Activated naive CD4-positive, alpha-beta T cell (primary cell): ENCODE measurements at places on chromosomes 1 and 21.

DNA sequence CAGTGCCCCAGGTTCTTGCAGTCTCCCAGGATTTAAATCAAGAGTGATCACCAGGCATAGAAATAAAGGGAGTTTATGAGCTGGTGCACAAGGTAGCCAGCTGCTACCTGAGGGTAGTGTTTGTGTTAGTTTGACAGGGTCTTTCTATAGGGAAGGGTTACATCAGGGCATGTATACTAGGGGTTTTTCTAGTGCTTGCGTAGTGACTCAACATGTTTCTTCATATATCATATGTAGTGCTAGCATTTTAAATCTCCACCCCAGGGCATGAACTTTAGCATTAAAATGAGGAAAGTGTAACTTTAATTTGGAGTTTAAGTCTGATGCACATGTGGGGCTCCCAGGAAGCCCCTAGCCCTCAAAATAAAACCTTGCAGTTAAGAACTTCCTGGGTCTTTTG lies 86.5 kb upstream of the TNR start:
- DNase-seq, result no peak

- no peak for DNase-seq
Measured at GRCh38 chr1:115507901-115508300, 133.9 kb upstream of the VANGL1 start.

DNA sequence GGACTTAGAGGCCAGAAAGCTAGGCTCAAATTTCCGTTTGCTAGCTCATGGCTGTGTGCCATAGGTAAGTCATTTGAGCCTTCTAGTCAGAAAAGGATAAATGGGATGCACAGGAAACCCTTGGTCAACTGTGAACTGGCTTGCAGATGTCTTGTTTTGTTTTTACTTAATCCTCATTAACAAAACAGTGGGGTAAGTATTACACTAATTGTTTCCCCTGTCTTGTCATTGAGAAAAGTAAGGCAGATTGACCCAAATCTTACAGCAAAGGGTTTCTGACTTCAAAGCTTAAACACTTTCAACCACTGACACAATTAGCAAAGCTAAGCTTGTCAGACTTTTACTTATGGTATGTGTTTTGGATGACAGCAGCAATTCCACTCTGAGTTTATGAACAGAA lies 291.3 kb downstream of the NTNG1 start:
- DNase-seq, result no peak

- DNase-seq, result no peak
Measured at GRCh38 chr1:8397511-8397910, 79.6 kb downstream of the SLC45A1 start.

DNA sequence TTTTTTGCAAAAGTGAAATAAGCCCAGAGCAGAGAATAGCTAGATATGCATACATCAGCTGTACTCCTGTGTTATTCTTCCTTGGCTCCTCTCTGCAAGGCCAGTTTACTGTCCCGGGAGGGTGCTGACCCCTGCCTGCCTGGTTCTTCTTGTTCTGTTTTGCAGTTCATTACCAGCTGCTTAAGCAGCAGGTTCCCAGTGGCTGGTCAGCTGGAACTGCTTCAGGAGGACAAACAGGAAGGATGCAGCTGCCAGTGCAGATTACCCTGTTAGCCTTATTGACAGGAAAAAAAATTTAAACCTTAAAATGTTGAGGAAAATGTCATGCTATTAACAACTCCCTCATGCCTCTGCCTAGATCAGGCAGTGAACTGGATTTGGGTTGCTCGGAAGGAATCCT lies 16.0 kb upstream of the LRIG2 start:
- DNase-seq, result no peak

- no peak for DNase-seq
Measured at GRCh38 chr1:147169840-147170674, 2.2 kb downstream of the PRKAB2 start.

DNA sequence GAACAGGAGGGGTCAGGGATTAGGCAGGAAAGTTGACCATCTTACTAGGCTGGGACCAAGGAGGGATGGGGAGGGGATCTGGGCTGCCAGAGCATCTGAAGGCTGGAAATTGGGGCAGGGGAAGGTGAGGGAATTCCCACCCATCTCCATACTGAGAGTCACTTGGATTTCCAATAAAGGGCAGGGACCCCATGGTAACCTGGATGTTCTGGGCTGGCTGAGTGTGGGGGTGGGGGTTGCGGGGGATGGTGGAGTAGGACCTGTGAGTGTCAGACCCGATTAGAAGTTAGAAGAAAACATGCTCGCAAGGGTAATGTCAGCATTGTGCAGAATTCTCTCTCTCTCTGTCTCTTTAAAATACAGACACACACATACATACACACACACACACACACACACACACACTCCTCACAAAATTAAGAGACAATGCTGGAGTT lies 40.0 kb upstream of the EPS15 start:
- DNase-seq, result no peak

DNA sequence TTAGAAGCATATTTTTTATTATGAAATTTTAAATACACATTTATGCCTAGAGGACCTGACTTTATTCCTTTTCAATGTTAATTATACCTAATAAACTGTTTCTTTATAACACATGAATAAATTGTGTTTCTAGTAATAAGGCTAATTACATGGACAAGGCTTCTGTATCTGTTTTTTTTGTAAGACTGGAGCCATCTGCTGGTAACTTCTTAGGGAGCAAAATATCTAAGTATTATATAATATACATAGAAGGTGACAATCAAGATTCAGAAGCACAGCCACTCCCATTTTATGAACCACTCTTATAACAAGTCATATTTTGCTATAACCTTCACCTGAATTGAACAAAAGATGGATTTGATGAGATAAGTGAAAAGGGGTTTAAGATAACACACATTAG lies 84.2 kb downstream of the LBR start:
- no peak for DNase-seq

GRCh38 chr21:20789729-20790500 lies 208.3 kb upstream of the NCAM2 start:
- no peak for DNase-seq

DNA sequence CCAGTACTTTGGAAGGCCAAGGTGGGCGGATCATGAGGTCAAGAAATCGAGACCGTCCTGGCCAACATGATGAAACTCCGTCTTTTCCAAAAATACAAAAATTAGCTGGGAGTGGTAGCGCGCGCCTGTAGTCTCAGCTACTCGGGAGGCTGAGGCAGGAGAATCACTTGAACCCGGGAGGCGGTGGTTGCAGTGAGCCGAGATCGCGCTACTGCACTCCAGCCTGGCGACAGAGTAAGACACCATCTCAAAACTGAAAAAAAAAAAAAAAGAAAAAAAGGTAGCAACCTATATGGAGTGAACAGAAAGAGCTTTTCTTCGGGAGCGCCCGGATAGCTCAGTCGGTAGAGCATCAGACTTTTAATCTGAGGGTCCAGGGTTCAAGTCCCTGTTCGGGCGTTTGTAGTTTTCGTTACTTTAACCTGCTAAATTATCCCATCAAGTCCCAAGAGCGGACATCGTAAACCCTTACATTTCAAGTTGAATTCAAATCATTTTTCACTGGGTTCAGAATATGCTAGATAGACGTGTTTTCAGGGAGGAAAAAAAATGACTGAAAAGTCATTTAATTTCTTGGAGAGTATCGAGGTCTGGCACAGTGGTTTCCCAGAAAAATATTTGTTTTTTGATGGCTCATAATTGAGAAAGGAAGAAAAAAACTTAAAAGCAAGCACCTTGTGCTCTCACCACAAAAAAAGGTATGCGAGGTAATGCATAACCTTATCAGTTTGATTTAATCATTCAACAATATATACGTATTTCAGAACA lies 9.8 kb upstream of the MDM4 start:
- peak; percentile 19 for DNase-seq

- DNase-seq, result no peak
Measured at GRCh38 chr1:26281971-26282370, 2.1 kb downstream of the SH3BGRL3 start.

GRCh38 chr1:118615066-118615465 lies 373.1 kb downstream of the TBX15 start:
- no peak for DNase-seq

GRCh38 chr21:41643246-41643966 lies 123.4 kb downstream of the RIPK4 start:
- no peak for DNase-seq

- DNase-seq, result no peak
Measured at GRCh38 chr1:223545343-223545742, 120.2 kb downstream of the CAPN8 start.

DNA sequence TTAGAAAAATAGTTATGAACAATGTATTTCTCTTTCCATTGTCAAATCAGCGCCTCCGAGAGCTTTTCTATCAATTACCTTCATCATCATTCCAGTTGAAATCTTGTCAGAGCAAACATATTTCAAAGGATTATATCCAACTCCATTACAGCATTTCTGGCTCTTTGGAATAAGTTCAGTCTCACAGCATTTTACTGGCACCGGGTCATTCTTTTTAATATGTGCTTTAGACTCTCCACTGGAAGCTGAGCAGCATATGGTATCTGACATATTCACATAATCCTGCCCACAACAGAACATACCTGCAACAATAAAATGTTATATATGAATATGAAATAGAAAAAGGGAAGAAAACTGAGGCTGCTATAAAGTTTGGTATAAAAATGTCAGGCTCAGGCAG lies 222.9 kb downstream of the KCTD3 start:
- no peak for DNase-seq

DNA sequence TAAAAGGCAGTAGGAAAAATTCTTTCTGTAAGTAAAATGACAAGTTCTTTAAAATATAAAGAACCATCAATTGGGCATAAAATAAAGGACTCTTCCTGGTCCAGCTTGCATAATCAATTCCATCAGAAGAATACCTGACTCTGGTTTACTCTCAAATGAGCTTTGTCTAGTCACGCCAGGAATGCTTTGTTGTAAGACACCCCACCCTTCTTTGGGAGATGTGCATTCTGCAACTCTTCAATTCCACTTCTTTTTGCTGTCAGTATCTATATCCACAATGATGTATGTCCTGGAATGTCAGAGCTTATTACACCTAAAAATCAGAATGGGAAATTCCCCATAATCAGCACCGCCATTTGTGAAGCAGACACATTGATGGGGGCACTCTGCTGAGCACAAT lies 76.1 kb downstream of the PTPN14 start:
- DNase-seq, result no peak

DNA sequence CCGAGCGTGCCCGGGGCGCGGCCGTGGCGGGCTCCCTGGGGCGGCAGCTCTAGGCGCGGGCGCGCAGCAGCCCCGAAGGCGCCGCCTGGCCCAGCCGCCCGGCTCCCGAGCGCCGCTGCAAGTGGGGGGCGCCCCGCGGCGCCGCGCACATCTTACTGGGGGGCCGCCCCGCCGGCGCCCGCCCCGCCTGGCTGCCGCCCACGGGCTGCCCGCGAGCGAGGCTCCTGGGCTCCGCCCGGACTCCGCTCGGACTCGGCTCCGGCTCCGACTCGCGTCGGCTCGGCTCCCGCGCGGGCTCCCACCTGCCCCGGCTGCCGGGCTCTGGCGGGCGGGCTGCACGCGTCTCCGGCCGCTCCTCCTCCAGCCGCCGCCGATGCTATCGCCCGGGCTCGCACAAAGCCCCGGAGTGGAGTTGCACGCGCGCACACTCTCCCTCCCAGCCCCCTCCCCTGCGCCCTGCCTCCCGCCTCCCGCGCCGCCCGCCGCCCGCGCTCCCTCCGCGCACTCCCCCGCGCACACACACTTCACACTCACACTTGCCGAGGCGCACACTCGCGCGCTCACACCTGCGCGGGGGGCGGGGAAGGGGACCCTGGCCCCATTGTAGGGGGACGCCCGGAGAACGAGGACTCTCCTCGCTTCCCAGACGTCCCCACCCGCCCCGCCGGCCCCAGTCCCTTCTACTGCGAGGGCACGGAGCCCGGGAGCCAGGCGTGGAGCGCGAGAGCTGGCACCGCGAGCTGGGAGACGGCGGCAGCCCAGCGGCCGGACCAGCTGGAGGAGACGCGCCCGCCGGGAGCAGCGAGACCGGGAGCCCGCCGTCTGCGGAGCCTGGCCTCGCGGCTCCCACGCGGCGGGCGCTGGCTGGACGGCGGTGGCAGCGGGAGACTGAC lies at the start of gene GRIK3:
GRIK3 (minus strand) TSS at position 395 of the 893 bp plus-strand sequence. CDS start 407 bp downstream, outside the sequence.
- DNase-seq, result no peak

GRCh38 chr1:8297245-8297644 lies 20.7 kb upstream of the SLC45A1 start:
- no peak for DNase-seq

DNA sequence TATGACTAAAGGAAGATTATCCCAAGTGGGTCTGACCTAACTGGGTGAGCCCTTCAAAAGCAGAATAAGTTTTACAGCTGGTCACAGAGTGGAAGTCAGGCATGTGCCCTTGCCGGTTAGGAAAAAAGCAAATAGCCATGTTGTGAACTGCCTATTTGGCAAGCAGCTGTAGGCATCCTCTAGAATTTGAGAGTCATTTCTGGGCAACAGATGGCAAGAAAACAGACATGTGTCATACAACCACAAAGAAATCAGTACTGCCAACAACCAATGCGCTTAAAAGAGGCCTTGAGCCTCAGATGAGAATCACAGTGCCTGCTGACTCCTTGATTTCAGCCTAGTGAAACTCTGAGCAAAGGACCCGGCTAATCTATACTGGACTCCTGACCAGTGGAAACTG lies 26.8 kb downstream of the LRRC53 start:
- DNase-seq, result no peak

DNA sequence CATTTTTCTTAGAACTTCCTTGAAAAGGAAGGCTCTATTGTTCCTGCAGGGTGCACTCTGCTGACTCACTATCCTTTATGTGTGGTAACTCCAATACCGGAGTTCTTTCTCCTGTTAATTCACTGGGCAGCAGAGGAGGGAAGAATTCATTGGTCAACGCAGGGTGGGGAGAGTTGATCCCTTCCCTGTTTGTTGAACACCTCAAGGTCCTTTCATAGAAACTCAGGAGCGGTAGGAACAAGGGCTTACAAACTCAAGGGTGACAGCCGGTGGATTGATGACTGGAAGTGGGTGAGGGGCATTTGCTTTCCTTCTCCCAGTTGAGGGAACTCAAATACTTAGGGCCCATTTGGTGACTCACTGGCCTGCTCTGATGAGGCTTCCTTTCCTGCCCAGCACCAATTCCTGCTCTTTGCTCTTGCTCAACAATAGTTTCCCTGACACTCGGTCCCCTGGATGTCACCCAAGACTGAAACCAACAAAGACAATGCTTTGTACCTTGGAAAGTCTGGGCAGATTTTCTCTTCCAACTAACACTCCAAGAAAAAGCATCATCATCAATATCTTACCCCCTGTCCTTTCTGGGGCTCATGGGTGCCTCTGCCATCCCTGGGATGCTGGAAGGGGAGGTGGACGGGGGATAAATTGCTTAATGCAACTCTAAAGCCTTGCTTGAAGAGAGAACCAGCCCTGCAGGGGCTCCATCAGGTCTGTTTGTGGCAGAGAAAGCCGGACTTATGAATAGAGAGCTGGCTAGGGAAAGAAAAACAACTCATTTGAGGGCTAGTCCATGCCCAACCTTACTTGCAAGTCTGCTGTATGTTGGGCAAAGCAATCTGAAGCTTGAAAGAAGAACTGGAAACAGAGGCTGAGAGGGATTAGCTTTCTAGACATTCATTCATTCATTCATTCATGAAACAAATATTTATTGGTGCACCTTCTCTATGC lies 9.3 kb downstream of the SLC26A9 start:
- DNase-seq, result no peak

- DNase-seq, result no peak
Measured at GRCh38 chr1:36847186-36847585, 187.1 kb downstream of the GRIK3 start.
